ENCODE measurements at places on chromosomes 1 and 21.

- no peak for DNase-seq
Observed at GRCh38 chr1:214941061-214941460, 141.5 kb upstream of the KCNK2 start.

DNA sequence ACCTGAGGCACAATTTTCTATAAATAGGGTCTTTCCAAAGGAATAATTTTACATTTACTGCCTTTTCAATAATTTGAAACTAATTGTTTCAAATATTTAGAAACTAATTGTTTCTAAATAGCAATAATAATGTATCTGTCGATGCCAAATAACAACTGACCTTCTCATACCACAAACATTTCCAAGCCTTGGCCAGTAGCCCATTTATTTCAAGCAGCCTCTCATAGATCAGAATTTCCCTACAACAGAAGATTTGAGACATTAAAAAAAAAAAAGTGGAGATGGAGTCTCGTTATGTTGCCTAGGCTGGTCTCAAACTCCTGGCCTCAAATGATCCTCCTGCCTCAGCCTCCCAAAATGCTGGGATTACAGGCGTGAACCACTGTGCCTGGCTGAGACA is 2.1 kb upstream of the GFI1 start:
- no peak for DNase-seq

DNA sequence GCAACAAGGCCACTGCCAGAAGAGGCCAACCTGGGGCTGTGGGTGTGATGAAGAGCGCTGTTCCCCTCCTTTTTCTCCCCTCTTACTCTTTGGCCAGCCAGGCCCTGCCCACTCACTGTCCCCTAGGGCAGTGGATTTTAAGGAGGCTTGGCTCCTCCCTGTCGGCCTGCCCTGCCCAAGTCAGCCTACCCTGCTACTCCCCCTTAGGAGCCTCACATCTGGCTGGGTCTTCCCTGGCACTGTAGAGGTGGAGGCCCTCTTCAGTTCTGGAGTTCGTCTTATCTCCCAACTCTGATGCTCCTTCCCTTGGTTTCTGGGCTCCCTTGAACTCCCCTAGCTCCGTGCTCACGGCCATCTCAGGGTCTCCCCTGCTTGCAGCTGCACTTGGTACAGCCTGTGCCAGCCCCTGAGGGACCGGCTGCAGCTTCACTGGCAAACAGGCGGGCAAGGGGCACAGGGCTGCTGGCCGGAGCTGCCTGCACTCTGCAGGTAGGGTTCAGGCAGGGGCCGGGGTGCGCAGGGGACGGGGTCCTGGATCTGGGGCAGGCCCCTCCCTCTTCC is 4.0 kb downstream of the AMPD2 start:
- no peak for DNase-seq

DNA sequence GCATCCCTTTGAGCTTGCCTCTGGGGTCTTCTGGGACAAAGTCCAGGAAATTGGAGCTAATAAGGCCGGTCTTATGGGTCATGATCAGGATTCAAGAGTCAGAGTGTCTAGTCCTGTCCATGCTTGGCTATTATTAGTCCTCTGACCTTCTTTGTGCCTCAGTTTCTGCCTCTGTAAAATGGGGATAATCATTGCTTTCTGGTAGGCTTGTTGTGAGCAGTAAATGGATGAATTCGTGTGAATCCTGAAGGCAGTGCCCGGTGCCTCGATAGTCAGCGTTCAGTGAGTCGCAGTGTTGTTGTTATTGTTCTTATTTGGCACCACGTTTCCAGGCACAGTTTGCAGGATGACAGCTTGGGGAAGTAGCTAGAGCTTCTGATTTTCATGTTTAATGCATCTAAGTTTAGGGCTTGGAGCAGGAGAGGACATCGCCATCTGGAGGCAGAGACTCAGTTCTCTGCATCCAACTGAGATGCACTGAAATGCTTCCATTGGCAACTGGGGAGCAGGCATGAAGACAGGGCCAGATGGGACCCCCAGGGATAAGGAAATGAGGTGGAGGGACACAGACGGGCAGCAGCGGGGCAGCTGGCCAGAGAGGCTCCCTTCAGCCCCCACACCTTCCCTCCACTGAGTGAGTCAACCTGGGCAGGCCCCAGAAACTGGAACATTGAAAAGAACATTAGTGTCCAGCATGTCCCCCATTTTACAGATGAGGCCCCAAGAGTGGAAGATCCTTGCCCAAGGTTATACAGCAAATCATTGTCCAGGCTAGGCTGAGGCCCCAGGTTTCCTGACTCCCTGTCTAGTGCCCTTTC is 160.3 kb downstream of the PTPRU start:
- DNase-seq = no peak

DNA sequence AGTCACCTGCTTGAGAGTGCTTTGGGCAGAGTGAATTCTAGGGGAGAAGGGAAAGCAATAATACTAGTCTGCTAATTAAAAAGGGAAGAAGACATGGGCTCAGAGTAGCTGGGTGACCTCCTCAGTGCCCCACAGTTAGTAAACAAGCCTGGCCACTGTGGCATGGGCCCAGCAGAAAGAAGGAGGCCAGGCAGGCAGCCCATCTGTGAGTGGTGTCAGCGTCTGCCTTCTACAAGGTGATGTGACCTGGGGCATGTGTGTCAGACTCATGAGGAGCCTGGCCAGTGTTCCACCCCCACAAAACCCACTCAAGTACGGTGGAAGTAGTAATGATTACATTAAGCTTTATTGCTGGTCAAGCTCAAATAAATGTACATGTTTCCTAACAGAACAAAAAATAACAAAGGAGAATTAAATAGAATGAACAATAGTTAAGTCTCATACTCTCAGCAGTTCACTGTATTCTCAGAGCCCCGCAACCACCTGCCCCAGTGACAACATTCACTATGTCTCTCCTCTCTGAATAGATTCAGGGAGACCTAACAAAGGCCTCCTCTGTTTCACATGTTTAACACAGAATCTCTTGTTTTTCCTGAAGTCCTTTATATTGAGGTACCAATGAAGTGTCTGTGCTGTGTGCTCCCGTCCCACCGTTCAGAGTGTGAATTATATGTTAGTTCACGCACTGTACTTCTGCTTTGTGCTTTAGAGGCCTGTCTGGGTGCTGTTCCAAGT is 32.5 kb downstream of the SLC22A15 start:
- no peak for DNase-seq

DNA sequence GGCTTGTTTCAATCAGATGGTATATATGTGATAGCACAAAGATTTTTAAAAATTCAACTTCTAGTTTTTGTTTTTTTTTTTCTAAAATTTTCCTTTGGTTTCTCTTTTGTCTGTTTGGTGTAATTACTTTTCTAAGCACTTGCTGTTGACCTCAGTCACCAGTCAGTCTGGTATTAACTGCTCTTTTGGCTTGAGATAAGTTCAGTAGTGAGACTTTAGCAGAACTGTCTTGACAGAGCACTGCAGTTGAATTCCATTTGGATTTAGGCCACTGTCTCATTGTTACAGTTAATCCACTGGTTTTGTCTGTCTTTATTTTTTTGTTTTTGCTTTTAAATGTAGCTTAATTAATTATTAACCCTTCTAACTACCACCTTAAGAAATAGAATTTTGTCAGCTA is 36.2 kb downstream of the OSBPL9 start:
- no peak for DNase-seq

GRCh38 chr1:93669369-93669768 is 12.3 kb downstream of the BCAR3 start:
- no peak for DNase-seq

- no peak for DNase-seq
Observed at GRCh38 chr1:210233495-210234328, 1.1 kb downstream of the SERTAD4 start.

DNA sequence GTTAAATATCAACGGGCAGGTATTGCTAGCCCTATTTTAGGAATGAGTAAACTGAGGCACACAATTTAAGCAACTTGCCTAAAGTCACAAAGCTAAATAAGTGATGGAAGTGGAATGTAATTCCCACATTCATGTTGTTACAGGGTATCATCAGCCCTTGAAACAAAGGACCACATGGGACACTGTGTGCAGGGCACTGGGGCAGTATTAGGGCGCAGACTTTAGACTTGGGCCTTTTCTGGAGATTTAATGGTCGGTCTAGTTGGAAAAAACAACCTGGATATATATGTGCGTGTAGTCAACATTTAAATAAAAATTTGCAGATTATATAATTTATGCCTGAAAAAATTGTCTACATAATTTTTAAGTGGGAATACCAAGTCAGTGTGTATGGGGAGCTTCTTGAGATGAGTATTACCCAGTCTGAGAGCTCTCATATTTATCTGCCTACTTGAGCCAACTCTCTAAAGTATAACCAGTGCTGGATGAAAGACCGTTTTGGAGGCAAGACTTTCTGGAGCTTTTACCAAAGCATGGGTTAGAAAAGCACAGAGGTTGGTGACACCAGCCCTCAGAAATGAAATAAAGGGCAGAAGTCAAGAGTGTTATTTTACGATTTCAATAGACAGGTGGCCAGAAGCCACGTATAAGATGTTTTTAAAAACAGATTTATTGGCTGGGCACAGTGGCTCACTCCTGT is 1.6 kb downstream of the KDM1A start:
- DNase-seq = no peak

DNA sequence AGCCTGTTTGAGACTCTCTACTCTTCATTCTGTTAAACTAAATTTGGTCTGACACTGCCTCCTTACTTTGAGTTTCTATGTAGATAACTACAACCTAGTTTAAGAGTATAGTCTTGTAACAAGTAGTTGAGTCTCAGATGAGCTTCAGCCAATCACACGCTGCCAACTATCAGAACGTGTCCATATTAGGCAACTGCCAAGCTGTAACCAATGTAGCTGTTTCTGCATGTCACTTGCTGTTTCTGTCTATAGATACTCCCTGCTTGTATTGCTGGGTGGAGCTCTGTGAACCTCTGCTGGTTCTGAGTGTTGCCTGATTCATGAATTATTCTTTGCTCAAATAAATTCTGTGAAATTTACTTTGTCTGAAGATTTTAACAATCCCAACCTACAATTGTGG is 452.6 kb upstream of the NR5A2 start:
- DNase-seq = no peak

DNA sequence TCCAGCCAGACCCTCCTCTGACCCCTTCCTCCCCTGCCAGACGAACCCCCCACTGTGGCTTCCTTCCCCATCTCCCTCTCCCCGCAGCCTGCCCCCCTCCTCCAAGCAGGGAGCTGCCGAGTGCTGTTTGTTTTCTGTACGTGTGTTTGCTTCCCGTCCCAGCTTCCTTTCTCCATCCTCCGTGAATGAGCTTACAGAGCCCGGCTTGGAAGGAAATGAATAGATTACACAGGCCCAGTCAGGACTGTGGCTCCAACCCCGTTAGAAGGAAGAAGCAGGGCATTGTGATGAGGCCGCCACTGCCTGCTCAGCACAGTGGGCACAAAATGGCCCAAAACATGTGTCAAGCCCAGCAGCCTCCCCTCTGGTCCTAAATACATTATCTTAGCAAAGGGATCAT is 123.2 kb downstream of the IGSF21 start:
- no peak for DNase-seq

GRCh38 chr1:24126018-24126671 is 14.2 kb upstream of the MYOM3 start:
- no peak for DNase-seq

- no peak for DNase-seq
Observed at GRCh38 chr1:225474986-225475820, 47.4 kb upstream of the LBR start.

DNA sequence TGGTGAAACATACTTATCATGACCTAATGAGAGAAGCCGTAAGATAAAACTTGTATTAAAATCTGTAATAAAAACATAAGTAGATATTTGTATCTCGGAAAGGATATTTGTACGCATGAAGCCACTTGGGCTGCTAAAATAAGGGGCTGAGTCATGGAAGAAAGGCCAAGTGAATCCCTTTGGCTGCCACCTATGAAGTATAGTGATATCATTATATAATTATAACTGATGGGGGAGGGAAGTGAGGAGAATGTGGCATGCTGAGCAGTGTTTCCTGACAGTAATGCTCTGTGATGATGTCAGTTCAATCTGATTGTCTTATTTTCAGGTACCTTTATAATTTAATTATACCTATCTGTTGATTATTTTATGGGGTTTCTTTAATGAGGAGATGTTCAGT is 13.6 kb downstream of the RWDD3 start:
- no peak for DNase-seq

DNA sequence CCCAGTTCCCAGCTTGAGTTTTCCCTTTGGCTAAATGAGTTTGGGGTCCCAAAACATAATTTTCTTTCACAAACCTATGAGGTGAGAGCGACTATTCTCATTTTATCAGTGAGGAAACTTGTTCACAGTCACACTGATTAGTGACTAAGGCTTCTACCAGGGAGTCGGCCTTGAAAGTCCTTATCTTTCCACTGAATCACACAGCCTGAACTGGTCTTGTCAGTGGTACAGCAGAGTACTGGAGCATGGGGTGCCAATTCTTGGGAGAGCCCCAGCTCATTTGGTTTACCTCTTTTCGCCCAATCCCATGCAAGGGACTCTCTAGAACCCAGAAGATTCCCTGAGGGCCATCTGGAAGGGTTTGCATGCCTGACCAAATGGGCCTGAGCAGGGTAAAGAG is 16.9 kb downstream of the HSD3B2 start:
- DNase-seq = no peak

DNA sequence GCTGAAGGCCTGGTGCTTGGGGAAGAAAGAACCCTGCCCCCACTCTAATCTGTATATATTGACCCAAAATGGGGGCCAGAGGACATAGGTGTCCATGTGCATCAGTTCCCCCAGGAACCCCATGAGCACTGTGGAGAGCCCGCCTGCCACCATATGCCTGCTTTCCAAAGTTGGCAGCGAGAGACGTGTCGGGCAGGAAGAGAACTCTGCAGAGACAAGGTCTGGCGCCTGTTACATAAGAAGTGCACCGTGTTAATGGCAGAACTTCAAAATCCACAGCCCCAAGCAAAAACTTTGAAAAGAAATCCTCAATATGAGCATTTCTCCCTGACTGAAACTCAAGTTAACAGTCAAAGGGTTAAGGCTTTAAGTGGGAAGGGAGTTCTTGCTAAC is 8.0 kb downstream of the CTNNBIP1 start:
- DNase-seq = no peak

- DNase-seq = no peak
Observed at GRCh38 chr1:151509350-151510019, 1.7 kb upstream of the CGN start.

DNA sequence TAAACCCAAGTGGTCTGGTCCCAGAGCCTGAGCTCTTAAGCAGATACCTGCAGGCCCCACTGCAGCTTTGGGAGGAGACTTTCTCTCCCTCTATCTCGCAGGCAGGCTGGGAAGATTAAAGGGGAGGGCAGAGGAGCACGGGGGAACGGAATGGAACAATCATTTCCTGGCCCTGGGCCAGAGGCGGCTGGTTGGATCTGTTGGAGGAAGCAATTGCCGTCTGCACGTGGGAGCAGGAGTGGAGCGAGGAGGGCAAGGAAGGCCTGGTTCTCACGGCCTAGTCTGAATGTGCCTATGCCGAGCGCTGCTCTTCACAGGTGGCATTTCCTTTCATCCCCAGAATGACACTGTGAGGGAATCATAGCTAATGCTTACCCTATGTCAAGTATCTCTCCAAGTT is 23.7 kb downstream of the NKAIN1 start:
- DNase-seq = no peak

DNA sequence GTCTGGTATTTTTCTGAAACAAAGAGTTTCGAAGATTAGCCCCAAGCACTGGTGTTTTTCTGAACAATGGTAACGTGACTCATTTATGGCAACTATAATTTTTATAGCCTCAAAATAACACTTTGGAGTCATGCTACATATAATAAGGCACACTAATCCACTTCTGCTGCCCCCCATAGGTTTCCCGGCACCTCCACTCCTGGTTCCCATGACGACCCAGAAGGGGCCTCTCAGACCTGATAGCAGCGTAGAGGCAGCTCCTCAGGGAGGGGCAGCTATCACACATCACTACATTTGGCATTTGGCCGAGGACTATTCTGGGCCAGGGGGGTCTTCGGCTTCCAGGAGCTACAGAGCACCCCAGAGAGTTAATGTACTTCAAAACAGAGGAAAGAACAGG is 23.3 kb downstream of the CAPN8 start:
- DNase-seq = no peak

Data from AG04449 (cell line).